ENCODE measurements at places on chromosomes 6 and 20.

- DNase-seq, result no peak
Observed at GRCh38 chr6:108120311-108120710, 45.5 kb upstream of the NR2E1 start.

DNA sequence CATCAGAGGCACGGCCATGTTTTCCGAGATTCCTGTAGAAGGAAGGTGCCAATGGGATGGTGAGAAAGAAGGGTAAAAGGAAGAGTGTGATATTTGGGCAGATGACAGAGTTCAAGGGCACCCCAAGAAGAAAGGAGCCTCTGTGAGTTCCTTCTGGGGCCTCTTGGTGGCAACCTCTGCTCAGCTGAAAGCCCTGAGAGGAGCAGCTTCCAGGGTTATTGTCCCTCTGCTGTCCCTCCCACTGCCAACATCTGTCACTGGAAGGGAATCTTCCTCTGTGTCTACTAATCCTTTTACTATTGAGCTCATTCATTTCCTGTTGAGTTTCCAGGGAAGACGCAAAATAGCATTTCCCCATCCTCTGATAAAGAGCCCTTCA, 40.0 kb upstream of the KCNK16 start:
- no peak for DNase-seq

DNA sequence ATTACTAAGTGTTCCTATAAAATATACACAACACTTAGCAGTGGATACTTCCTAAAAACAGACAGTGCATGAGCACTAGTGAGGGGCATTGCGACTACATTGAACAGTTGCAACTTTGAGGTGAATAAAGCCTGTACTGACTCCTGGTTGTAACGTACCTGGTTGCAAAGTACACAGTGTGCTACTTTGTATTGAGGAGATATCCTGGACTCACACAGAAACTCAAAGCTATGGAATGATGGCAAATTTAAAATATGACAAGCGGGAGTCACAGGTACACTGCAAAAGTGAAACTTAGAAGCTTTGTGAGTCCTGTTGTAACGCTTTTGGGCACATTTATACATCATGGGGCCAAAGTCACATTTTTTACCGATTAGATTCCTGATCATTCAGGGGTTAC, 55.6 kb upstream of the HLA-A start:
- DNase-seq, result no peak

- DNase-seq, result no peak
Observed at GRCh38 chr6:85703406-85703805, 60.7 kb upstream of the SYNCRIP start.

DNA sequence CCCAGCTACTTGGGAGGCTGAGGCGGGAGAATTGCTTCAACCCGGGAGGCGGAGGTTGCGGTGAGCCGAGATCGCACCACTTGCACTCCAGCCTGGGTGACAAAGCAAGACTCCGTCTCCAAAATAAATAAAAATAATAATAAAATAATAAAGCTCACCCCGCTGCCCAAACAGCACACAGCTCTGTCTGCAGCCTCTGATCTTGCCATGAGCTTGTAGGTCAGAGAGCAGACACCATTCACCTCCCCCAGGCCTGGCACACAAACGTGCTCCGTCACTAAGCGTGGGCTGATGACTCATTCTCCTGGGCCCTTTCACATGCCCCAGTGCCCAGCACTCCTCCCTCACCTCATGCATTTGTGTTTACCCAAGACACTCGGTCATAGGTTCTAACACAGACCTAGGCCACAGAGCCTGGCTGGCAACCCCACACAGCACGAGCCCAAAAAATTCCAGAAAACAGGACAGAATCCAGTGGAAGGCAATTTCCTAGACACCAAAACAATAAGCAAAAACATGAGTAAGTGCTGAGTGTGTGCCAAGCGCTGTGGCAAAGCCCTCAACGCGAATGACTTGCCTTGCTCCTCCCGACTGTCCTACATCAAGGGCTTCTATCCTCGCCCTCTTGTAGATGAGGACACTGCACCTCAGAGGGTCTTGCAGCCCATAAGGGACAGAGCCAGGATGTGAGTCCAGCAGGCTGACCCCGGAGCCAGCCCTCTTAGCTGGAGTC, 18.0 kb downstream of the ATP9A start:
- DNase-seq, result no peak

GRCh38 chr20:891706-892080, 24.4 kb downstream of the ANGPT4 start:
- DNase-seq, result no peak

DNA sequence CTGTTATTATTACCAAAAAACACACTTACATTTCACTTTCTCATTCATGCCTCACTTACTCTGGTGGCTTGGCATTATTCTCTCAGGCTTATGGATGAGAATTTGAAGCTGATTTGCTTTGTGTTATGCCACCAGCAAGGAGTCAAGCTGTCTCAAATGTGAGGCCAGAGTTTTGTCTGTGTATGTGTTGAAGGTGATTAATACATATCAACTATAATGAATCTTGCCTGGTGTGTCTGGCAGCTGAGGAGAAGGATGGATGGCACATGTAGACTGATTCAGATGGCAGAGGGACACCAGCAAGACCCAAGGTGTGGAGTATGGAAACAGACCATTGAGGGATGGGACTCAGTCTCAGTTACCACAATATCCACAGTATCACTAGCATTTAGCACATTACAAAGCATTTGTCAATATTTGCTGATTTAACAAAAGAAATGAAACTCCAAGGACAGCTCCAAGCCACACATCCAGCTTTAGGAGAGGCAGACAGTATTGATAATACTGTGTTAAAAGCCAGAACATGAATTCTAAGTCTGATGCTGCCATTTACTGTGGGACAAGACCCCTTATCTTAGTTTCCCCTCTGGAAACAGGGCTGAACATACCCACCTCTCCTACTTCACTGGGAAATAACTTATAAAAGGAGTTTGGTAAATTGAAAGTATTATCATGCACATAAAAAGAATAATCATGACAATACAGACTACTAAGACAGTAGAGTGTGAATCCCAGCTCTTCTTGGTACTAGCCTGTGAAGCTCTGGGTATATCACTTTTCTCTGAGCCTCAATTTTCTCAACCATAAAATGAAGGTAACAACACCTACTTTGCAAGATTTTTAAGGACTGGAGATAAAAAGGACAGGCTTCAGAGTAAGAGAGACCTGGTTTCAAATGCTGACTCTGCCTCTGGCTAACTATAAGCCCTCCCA, 11.2 kb downstream of the BCL2L1 start:
- DNase-seq, result no peak

DNA sequence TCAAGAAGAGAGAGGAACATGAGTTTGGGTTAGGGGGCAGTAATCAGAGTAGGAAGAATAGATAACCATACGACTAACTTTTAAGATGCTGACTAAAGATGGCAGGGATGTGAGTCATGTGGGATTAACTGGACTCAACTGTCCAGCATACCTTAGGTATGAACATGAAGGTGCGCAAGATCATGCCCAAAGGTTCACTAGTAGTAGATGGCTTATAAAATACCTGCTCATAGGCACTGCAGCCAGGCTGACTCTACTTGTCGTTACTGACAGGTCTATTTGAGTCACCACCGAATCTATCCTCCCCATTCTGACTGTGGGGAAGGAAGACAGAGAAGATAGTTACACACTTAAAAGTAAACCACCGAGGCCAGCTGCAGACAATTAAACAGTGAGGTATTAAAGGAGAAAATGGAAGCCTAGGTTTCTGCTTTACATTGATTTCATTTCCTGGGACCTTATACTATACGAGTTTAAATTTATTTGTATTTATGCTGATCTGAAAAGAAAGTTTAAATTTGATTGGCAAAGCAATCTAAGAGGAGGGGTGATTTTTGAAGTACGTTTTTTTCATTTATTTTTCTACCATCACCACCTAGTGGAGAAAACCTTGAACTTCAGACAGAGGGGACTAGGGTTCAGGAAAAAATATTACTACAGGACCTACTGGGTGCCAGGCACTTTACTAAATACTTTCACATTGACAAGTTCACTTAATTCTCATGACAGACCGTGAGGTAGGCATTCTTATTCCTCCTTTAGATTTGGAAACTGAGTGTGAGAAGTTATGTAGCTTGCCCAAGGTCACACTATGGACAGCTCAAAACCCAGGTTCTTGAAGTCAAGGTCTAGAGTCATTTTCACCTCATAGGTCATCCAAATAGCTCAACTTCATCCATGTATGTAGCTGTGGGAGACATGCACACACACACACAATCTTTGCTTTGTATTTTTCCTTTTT, 4.0 kb upstream of the WRNIP1 start:
- no peak for DNase-seq

DNA sequence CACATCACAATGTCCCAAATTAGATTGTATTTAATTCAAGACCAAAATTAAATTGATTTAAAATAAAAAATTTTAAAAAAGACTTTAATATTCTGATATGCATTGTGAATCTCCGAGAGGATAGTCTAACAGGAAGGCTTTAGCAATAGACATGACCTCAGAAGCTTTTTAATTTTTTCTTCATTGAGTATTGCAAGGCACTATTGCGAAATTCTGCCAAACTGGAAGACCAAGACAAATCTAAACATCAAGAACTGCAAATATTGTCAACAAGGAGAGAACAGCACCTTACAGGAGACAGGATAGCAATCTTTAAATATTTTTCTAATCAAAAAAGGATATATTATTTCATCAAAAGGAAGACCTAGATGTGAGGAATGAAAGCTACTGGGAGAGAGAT, 56.9 kb downstream of the BMP5 start:
- DNase-seq, result no peak

DNA sequence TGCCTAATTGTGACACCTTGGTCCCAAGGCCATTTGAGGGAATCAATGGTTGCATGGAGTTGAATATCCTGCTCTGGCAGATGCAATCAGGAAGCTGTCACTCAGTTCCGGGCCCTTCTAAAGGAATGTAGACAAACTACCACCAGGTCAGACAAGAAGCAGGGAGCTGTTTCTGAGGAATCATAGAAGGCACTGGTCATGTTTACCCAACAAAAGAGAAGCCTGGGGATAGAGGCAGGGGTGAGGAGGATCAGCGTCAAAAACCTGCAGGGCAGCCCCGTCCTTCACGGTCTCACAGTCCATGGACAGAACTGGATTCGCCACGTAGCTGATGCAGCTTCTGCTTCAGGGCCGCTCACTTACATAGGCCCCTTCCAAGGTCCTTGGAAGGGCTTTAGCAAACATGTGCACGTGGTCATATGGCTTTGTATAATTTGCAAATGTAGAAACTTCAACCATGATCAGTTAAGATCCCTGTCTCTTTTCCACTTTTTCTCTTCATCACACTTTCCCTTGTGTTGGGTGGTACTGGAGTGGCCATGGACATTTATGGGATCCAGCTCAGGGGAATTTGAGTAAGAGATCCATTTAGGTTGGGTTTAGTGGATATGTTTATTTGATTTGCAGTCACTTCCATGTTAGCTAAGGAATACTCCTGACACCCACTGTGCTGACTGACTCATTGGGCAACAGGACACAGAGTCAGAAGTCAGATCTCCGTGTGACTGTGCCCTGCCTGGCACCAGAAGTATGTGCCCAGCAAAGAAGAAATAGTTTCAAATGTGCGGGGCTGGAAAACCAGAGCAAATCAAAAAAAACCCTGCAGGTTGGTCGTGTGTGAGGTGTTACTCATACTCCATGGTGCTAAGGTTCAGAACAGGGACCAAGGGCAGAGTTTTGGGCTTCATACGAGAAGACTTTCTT, 60.0 kb upstream of the ZFAND3 start:
- no peak for DNase-seq

GRCh38 chr6:167452338-167453081, 127.6 kb downstream of the TTLL2 start:
- no peak for DNase-seq

GRCh38 chr6:15079288-15079817, 166.5 kb upstream of the JARID2 start:
- no peak for DNase-seq

DNA sequence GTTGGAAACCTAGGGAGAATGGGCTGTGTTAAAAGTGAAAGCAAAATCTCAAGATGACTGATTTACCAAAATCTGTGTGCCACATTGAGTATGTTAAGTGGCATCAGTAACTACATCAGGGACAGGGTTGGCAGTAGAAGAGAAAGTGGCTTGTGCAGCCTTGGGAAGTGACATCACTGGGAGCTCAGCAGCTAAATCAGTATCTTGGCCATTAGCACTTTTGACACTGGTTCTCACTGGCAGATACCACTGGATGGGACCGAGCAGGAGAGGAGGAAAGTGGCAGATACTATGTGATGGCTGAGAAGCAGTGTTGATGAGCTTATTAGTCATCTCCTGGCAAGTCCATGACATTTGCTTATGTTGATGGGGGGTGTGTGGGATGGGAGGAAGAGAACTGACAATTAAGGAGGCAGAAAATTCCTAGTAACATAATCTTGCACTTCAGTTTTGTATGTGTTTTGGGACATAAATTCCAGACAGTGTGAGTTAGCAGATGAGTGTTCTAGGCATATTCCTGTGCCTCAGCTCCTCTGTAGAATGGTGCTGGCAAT, 322.2 kb downstream of the SOX4 start:
- DNase-seq, result no peak

DNA sequence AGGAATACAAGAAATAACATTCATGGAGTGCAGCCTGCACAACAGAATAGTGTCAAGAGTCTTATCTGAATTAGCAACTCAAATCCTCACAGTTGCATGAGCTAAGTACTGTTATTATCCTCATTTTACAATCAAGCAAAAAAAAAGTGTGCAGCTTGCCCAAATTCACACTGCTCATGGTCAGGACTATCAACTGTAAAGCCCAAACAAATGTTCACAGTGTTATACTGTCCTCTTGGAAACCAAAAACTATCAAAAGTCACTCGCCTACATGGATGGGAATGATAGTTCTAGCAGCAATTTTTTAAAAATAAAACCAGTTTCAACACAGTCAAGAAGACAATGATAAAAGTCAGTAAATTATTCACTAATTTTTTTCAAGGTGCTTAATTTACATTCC, 114.6 kb upstream of the HSF2 start:
- DNase-seq, result no peak

- no peak for DNase-seq
Observed at GRCh38 chr6:50816115-50816675, 2.5 kb upstream of the TFAP2B start.

DNA sequence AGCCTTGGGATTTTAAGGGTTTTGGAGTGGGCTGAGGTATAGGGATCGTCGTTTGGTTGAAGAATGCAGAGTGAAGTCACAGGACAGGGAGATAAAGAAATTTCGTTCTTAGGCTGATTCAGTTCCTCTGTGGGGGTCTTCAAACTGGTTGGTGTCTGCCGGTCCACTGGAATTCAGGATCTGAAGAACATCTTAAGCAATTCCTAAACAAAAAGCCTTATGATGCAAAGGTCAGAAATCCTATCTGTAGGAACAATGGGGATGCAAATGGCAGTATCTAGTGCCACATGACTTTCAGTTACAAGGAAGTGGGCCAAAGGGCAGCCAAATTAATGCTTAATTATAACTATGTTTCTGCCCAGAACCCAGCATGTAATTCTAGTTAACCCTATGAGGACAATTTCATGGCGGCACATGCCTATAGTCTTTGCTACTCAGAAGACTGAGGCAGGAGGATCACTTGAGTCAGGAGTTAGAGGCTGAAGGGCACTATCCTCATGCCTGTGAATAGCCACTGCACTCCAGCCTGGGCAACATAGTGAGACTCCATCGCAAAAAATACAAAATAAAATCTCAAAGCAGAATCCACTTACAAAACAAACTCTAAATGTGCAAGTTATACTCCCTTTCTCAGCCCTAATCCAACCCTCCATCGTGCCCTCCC, 4.6 kb upstream of the SLC2A10 start:
- DNase-seq, result no peak
